Gastrocnemius medialis (tissue), 4 donors: ENCODE measurements at places on chromosomes 6 and 20.

DNA sequence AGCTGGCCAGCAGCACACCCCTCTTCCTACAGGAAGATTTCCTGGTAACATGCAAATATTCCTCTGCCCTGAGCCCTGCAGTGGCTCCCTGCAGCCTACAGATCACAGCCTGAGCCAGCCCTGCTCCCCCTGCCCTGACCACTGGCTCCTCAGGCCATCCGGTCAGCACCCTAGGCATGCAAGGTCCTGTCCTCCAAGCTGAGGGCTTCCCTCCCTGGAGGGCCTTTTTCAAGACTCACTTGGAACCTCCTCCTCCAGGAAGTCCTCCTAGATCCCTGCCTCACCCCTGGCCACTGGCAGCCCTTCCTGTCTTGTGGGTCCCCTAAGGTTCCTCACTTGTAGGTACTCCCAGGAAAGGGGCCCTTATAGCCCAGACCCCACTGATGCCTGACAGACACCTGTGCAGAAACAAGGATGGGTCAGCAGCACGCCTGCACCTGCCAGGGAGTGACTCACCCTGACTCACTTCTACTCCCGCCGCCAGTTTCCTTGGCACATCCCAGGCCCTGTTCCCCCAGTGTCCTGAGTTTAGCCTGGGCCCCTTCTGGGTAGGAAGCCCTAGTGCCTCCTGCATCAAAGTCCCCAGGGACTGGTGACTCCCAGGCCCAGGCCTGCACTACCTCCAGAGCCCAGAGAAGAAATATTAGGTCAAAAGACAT is 3.2 kb downstream of the SLC4A11 start:
- DNase-seq: no peak

DNA sequence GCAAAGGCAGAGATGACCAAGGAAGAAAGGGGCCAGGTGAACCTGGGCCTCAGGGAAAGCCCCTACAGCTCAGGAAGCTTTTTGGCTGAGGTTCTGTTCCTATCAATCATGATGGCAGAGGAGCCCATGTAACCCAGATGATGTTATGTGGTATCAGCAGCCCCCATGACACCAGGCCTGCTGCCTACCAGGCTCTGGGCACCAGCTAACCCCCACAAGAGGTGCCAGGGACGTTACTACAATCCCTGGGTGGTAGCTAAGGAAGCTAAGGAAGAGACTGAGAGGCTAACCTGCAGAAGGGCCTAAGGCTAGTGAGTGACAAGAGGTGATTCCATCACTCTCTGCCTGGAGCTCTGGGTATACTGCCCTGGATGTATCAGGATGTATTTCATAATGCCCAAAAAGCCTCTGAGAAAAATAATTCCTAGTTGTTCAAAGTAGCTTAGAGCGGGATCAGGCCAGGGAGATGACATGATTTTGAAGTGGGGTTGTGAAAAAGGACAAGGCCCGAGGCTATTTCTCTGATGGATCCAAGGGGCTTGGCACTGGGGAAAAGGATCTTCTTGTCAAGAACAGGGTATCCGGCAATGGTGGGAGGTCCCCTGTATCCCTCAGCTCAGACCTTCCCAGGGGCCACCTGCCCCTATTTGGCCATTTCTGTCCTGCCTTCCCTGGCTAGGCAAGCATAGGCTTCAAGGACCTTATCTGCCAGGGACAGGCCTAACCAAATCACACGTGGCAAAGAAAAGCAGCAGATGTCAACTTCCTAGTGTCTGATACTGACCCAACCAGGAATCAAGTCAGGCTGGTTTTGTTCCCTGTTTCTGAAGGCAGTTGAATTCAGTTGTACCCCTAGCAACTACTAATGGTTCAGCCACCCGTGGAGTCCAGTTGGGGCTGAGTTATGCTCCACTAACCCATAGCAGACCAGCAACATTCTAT is 41.3 kb downstream of the PANK2 start:
- DNase-seq: no peak

DNA sequence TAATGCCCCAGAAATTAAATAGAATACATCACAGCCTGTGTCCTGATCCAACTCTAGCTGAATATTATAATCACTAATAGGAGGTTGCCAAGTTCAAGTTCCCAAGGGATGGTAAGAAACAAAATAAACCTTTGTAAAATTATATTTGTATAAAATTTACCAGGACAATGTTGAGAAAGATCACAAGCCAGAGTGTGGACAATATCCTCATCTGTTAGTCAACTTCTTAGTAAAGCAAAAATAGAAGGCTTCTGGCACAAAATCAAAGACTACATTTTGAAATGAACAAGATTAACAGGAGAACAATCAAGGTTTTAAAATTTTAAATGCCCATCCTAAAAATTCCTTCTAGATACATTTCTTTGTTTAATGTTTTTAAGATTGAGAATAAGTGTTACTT is 290.4 kb upstream of the HSF2 start:
- DNase-seq: no peak

- no peak for DNase-seq
Measured at GRCh38 chr6:362231-362923, 29.2 kb upstream of the IRF4 start.

GRCh38 chr6:63403725-63404124 is 83.9 kb upstream of the LGSN start:
- no peak for DNase-seq

DNA sequence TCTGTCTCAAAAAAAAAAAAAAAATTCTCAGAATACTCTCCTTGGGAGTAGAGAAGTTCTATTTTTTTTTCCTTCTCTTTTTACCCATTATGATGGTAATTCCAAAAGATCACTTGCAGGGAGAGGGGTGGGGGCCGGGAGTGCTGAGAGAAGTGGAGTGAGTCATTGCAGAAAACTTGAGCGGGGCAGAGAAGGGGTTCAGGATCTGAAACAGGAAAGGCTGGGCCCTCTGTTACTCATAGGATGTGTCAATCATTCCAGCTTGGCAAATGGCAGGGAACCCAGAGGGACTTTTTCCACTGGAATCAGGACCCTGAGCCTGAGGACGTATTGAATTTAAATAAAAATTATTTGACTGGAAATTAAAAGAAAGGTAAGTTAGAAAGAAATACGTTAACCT is 111.4 kb upstream of the ARMC2 start:
- DNase-seq: no peak

GRCh38 chr20:19757487-19758132 is 448 bp upstream of the RIN2 start:
- DNase-seq: peak; percentile 91

GRCh38 chr20:34373445-34373844 is 10.4 kb downstream of the ITCH start:
- DNase-seq: no peak

GRCh38 chr6:44824567-44824966 is 437.1 kb downstream of the CDC5L start:
- no peak for DNase-seq

- DNase-seq: no peak
Measured at GRCh38 chr6:51908243-51908642, 179.2 kb downstream of the PKHD1 start.

- no peak for DNase-seq
Measured at GRCh38 chr20:63518946-63519667, 1.5 kb upstream of the PPDPF start.

- DNase-seq: no peak
Measured at GRCh38 chr6:74798302-74798701, 407.6 kb downstream of the COL12A1 start.

- no peak for DNase-seq
Measured at GRCh38 chr6:136501514-136501913, 48.7 kb downstream of the MAP7 start.

DNA sequence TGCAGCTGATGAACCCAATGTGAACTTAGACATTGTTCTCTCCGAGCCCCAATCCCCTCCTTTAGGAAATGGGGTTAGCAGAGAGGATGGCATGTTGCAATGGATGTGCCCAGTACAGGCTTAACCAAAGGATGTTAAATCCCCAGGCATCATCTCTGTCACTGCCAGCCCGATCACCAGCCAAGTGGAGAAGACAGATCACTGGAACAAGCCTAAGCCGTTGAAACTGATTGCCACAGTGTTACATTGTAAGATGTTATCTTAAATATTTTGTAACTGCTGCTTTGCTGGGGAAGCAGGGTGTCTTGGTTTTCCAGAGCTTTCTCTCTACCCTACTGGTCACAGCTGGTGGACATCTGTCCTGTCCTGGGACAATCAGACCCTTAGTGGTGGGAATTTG is 783.4 kb upstream of the CHD6 start:
- no peak for DNase-seq

GRCh38 chr6:87745966-87746721 is 44.1 kb upstream of the AKIRIN2 start:
- no peak for DNase-seq

DNA sequence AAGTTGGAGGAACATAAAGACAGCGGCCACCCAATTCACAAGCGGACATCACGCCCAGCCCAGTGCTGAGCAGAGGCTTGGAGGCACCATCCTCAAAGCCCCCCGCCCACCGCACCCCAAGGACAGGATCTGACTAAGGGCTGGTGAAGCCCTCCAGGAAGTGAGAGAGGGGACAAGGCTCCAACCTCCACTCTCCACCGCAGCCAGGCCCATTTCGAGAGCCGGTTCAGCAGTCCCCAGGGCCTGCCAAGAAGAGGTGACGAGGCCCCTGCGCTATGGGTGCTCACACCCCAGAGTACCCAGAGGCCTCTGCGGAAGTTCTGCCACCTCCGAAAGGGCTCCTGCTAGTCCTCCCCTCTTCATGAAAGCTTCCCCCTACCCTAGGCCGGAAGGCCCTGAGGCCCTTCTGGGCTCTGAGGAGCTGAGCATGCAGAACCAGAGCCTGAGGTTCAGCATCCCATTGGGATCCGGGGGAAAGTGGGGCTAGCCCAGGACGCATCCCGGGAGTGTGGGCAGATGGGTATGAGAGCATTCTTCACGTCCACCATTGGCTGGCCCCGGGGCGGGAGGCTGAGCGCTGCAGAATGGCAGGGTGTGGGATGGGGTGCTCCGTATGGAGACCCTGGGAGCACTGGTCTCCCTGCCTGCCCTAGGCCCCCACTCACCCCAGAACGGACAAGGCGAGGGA is 2.5 kb downstream of the GRM4 start:
- DNase-seq: no peak

DNA sequence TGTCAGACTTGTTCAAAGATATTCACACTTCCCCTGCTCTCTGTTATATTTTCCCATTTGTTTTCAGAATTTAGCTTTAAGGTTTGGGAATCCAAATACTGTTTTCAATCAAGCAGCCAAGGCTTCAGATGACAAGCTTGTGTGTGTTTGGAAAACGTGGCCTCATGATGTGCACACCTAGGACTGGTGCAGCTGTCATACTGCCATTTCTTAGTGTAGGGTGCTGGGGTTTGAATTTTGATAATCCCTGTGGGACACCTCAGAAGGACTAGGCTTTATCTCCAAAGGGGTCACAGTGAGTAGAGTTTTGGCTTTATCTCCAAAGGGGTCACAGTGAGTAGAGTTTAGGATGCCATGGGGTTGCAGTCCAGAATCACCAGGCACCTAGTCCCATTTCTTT is 65.3 kb upstream of the JAG1 start:
- no peak for DNase-seq

DNA sequence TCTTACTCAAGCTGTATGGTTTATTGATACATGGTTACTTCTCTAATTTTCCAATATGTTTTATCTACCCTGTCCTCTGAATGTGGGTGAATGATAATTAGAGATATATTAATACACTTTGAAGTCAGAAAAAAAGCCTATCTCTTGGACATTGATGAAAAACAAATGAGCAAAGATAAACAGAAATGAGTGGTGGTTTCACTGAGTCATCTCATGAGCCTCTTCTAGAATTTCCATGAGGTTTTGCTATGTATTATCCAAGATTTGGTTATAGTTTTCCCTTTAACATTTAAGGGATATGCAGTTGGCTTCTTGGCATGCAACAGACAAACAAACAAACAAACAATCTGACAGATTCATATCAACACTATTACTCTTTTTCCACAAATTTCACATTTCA is 586.8 kb downstream of the RFPL4B start:
- no peak for DNase-seq

DNA sequence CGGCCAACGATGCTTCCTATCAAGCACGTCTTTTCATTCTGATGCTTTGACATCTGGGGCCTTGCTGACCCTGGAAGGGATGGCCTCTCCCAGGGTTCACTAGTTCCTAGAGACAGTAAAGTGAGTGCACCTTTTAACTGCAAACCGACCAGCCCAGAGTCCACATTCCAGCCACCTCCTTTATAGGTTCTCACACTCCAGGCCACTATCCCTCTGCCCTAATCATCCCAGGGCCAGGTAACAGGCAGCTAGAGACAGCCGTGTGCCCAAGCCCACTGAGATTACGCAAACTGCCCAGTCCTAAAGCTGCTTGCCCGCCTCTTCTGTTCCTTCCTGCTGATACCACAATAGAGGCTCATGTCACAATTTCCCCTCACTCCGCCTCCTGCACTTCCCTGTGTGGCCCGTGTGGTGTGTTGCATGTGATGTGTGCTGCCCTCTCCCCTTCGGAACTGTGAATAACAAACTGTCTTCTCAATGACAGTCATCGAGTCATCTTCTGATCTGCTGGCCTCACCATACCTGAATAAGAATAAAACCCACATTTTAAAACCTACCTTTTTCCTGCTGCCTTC is 123.7 kb upstream of the EXOC2 start:
- no peak for DNase-seq

- DNase-seq: peak; percentile 6
Measured at GRCh38 chr6:10837009-10837621, 1.2 kb downstream of the MAK start.

DNA sequence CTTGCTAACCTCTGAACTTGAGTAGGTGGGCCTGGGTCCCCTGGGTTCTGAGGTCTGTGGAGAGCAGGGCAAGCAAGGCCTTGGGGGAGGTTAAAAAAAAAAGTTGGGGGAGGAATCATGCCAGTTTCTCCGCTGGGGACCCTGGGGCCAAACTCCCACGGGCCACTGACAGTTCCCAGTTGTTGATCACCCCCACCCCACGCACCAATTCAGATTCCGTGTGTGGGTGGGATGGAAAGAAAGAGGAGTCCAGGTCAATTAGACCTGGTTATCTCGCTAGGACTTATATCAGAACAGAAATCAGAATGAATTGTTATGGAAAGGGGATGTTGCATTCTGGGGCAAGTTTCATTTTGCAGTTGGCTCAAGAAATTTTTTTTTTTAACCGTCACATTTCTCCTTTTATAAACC is 46.7 kb upstream of the SUPT3H start:
- DNase-seq: no peak

DNA sequence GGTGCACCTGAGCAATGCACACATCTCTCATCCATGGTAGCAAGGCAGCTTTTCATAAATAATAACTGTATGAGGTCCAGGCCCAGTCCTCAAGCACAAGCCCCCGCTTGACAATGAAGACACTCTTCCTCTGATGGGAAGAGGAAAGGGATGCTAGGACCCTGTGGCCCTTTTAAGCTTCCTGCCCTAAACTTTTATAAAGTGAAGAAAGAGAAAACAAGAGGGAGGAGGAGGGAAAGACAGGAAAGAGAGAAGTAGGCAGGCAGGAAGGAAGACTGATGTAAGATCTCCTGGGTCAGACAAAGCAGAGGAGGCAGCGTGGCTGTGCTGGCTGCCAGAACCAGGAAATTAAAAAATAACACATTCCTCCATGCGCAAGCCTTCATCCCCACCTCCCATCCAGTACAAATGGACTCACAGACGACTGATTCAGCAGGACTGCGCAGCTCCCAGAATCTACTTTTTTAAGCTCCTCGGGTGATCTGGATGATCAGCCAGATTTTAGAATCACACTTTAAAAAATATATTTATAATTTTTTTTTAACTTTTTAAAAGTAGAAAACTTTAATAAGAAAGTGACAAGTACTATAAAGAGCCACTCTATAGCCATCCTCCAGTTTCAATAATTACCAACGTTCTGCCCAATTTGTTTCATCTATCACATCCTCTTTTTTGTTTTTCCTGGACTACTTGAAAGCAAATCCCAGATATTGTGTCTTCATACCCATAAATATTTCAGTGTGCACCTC is 16.5 kb downstream of the TNFAIP3 start:
- DNase-seq: no peak
